ENCODE measurements at places on chromosomes 7 and 10. TPM values are rescaled to one million over a fixed set of nuclear protein-coding genes. Genes with fewer than 3 reads are reported as not detected.

DNA sequence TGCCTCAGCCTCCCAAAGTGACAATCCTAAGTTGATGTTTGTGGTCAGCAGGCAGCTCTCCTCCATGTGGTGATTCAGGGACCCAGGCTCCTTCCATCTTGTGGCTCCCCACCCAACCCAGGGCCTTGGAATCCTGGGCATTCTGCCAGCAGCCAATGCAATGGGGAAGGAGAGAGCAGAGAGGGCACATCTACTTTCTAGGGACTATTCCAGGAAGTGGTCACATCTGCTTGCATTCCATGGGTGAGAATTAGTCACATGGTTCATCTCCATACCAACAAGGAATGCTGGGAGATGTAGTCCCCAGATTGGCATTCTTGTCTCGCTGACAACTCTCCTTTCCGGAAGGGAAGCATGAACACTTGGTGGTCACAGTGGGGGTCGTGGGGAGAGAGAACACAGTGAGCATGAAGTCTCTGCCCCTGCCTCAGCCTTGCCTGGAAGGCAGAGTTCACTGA, 9.9 kb upstream of the SRRM3 start:
- peak; percentile 20 for DNase-seq

- DNase-seq, result peak; percentile 40
Measured at GRCh38 chr10:114174695-114175188, 739 bp upstream of the CCDC186 start.

Gene SAMD9L
- total RNA-seq, result 25.0 TPM

DNA sequence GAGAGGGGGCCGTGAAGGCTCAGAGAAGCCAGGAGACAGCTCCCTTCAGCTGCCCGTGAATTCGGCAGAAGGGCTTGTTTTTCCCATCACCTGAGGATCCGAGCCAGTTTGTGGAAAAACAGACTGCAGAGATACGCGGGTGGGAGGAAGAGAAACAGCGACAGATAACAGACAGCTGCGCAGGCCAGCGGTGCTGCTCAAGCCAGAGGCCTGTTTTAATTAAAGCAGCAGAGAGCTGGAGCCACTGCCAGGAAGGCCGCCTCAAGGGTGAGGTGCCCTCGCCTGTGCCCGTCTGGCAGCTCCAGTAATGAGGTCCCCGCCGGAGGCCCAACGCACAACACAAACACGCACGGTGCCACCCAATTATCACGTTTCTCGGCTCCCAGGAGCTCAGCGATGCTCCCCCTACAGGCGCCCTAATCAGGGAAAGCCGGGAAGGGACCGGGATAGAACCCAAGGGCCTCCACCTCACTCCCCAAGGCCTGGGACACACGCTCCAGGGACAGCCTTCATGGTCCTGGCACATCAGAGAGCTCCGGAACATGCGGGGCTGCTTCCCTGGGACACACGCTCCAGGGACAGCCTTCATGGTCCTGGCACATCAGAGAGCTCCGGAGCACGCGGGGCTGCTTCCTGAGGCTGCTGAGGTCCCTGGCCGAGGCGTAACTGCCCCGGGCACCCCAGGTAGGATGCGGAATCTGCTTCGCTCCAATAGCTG, 60.6 kb upstream of the DNAAF5 start:
- no peak for DNase-seq

GRCh38 chr10:103053659-103054581, 135.8 kb downstream of the CNNM2 start:
- DNase-seq, result peak; percentile 17
